ENCODE measurements at places on chromosomes 2 and 18.
A peak's percentile ranks its signal among the peaks of the same experiment; 100 is the strongest.

GRCh38 chr18:32674491-32674890 lies 98.3 kb downstream of the KLHL14 start:
- no peak for DNase-seq

DNA sequence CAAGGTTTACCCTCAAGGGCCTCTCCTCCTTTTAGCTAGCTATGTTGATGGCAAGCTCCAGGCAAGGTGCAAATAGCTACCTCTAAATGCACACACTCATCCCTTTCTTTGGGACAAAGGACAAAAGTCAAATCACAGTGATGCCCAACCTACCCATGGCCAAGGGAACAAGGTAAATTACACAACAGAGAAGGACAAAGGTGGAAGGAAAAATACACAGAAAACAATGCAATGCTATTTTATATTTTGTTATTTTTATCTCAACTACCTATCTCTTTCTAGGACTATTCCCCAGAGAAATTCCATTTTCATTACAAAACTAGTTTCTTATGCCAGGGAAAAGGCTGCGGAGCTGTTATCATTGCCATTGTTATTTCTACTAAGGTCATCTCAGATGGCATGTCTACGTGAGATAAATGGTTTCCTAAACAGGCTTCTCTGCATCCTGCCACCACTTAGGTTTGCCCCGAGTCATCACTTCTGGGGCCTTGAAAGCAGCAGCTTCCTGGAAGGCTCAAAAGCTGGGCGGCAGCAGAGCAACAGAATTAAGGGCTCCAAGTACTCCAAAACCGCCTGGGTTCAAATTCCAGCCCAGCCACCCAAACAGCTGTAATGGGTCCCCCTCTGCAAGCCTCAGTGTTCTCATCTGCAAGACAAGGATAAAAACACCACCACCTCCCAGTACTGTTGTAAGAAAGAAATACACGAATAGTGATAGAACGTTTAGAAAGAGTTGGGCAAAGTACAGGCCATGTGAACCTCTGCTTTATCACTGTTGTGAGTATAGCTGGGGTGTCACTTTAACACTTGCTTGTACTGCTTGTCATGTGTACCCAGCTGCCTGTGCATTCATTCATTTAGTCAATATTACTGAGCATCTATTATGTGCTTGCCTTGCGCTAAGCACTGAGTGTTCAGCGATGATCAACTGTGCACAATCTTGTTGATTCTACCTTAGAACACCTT lies 20.9 kb downstream of the BCL2 start:
- no peak for DNase-seq

DNA sequence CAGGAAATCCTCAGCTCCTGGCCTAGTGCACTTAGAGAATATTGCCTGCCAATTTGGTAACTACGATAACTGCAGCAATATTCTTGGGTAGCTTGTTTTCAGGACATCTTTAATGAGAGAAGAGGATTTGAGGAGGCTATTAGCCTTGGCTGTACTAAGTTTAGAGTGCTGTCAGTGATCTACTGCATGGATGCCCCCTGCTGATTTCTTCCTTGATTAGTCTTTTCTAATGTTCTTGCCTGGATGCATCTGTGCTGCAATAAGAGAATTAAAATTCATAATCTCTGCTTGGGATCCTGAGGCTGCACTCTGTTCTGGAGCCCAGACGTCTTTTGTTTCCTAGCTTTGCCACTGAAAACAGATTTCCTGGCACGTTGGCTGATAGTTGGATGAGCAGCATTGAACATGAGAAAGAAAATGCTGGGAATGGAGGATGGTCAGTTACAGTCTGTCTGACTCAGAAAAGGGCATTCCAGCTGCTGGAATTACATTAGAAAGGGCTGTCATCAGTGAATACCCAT lies 115.4 kb downstream of the CCDC85A start:
- no peak for DNase-seq

DNA sequence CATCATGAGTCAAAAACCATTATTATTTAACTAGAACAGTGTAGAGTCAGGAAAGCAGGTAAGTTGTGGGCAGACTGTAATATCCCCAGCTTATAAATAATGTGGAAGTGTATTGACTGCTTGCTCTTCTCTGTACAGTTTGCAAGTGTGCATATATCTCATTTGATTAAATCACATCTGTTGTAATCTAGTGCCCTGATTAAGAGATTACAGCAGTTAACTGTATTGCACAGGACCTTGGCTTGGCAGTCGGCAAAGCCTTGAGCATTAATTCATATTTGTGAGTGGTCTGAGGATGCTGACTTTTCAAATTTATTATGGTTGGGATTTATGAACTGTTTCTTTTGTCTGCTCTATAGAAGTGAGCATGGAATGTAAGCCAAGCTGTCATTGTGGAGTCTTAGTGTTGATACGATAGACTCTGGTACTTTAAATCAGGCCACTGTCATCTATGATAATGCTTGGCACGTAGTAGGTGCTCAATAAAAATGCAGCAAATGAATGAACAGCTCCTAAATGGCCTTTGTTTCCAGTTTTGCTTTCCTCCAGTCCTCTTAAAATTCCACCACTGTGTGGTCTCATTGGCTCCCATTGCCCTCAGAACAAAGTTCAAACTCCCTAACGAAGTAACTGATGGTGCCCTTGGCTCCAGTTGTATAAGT lies 48.3 kb downstream of the RAB31 start:
- no peak for DNase-seq

DNA sequence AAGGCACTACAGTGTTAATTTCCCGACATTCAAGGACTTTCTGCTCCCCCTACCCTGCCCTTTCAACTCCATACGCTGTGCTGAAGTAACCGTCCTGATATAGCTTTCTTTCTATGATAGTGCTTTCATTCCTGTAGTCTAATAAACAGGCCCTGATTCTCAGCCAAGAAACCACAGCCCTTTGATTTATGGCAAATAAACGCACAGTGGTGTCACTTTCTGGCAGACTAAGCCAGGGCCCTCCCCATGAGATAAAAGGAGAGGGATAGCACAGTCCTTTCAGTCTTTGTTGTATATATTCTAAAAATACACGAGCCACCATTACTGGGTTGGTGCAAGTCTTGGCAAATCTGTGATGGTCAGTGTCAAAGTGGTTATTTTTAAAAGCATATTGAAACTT lies 291.2 kb downstream of the ALPK2 start:
- DNase-seq: no peak

DNA sequence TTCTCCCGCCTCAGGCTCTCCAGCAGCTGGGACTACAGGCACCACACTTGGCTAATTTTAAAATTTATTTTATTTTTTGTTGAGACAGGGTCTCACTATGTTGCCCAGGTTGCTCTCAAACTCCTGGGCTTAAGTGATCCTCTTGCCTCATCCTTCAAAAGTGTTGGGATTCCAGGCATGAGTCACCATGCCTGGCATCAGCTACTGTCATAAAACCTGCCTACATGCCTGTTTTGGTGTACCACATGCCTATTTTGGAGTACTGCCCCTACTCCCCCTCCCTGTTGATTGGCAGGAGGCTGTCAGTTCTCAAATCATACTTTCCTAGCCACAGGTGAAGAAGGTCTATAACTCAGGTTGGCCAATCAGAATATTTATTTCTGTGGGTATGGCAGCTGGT lies 64.0 kb downstream of the CHST9 start:
- no peak for DNase-seq

DNA sequence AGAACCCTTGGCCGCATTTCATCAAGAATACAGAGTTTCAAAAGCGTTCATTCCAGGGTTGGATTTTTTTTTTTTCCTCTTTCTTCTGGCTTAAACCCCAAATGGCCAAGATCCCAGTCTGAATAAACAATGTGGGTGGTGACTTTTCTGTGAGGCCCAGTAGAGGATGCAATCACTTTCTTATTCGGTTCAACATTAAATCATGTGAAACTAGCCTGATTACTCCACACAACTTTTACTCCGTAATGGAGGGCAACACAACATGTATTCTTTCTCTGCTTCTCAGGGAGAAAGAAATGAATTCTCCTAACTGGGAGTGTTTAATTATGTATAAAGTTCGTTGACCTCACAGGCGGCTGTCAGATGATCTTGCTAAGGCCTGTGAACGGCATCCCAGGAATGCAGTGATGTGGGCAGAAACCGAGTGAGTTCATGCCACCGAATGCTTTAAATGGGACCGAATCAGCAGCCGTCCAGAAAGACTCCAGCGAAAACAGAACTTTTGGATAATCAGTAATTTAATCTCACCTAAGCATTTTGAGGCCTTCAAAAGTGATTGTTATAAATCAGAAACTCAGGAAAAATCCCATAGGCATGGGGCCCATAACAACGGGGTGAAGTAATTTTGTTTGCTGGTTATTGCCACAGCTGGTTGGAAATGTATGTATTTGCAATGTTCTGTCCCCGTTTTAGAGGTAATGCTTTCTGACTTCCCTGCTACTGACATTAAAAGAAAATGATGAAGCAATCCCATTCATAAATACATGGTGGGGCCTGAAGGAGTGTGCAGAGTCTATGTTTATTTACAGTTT lies 81.5 kb downstream of the BCL2 start:
- no peak for DNase-seq

DNA sequence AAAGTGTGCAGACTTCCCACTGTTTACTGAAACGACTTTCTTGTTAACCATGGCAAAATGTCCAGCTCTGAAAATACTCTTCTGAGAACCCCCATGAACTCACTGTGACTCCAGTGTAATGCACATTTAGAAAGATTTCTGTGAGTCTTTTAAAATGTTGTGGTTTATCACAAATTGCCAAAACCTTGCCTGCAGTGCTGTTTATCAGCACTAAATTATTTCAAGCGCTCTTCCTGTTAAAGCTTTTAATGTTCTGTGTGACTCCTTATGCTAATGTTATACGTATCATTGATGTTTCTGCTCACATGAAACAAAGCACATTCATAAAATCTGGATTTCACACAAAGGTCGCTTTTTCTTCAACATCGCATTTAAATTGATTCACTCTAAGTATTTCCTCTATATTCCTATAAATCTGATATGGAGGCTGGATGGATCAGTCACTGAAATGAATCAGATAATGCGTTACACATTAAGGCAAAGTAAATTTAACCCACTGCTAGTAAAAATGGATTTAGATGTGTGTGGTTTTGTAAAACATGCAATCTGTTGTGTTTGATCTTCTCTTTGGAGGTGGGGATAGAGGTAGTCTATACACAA lies 521.2 kb downstream of the NYAP2 start:
- no peak for DNase-seq

- DNase-seq: no peak
Measured at GRCh38 chr18:28581521-28582071, 404.7 kb upstream of the CDH2 start.

GRCh38 chr2:9739531-9739964 lies 103.7 kb upstream of the TAF1B start:
- no peak for DNase-seq

GRCh38 chr2:6945087-6945813 lies 28.0 kb downstream of the RNF144A start:
- peak; percentile 21 for DNase-seq

- DNase-seq: peak; percentile 18
Measured at GRCh38 chr2:215136669-215137328, 1.6 kb downstream of the ABCA12 start.

DNA sequence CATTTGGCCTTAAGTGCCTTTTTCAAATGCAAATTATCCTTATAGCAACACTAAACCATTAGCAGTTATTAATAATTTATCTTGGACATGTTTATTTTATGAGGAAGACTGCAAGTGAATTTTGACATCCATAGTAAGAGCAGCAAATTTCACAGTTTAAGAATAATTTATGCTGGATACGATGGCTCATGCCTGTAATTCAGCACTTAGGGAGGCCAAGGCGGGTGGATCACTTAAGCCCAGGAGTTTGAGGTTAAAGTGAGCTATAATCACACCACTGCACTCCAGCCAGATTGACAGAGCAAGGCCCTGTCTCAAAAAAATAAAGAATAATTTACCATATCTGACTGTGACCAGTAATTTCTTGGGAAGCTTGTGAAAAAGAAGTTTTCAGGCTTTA lies 286.2 kb downstream of the TMX3 start:
- DNase-seq: no peak

GRCh38 chr2:72915907-72916742 lies 1.2 kb upstream of the EMX1 start:
- no peak for DNase-seq

DNA sequence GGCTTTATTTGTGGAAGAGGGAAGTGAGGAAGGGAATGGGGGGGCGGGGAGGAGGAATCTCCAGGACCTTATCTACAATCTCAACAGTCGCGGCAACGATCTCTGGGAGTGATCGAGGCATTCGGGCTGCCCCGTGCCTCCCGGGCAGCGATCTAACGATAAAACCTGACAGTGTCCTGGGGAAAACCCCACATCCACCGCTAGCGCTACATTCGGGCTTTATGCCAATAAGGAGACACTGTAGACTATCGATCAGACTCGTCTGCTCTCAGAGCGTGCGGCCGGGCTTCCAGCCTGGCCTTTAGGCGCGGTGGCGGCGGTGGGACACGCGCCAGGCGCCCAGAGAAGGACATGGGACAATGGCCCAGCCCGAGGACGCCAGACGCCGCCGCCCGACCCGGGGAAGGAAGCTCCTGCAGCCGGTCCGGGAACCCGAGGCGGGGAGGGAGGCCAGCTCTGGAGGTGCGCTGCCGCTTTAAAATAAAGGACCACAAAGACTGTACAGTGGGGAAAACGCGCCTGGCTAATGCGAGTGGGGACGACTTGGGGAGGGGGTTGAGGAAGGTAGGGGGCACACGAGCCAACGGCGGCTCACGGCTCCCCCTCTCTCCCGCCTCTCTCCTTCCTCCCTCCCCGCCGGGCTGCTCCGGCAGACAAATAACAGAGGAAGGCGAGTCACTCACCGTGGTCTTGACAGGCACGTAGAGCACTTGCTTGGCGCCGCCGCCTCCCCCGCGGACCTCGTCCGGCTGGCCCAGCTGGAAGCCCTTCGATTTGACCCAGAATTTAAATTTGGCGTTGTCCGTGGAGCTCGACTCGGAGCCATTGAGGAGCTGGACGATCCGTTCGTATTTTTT lies 2.2 kb downstream of the NOL4 start:
- DNase-seq: no peak

DNA sequence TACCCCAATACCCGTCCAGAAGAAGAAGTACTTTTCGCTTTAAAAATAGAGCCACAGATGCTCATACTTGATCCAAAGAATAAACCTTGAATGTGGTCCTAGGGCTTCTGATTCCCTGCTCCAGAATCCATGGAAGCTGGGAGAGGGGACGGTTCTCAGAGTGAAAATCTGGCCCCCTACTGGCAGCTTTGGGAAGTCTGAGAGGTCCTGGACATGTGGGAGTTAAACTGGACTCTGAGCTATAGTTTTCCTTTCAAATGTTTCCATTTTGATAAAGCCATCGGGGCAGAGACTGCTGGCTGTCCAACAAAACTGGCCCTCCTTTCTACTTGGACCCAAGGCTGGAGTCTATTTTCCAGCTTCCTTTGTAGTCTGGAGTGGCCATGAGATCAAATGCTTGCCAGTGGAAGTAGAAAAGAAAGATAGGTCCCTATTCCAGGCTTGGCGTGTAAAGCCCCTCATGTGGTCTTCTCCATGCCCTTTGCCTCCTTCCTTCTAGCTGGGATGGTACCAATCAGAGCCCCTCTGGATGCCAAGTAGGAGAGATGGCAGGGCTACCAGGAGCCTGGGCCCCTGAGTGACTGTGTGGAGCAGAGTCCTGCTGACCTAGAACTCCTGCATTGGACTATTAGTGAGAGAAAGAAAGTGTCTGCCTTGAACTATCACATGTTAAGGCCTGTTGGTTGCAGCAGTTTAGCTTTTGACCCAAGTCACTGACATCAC lies 37.7 kb upstream of the TBC1D8 start:
- no peak for DNase-seq
